ENCODE measurements at places on chromosomes 3 and 15.
A peak's percentile ranks its signal among the peaks of the same experiment; 100 is the strongest.

GRCh38 chr3:106673926-106674569, 703.2 kb upstream of the CCDC54 start:
- no peak for DNase-seq

GRCh38 chr3:177498037-177498857, 301.0 kb upstream of the TBL1XR1 start:
- no peak for DNase-seq

DNA sequence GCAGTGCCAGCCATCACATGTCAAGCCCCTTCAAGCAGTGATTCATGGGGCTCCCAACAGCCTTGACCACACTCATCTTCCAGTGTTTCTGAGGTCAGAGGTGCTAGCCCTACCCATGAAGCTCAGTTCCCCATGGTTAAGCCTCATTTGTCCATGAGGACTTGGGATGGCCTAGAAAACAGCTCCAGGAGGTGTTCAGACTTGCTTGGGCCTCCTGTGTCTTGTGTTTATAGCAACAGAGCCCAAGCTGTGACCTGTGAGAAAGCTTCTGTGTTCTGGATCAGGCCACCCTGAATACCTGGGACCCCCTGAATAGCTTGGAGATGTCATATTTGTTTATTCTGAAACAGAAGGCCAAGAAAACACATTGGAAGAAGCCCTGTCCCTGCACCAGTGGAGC, 36.7 kb downstream of the LARP6 start:
- no peak for DNase-seq

DNA sequence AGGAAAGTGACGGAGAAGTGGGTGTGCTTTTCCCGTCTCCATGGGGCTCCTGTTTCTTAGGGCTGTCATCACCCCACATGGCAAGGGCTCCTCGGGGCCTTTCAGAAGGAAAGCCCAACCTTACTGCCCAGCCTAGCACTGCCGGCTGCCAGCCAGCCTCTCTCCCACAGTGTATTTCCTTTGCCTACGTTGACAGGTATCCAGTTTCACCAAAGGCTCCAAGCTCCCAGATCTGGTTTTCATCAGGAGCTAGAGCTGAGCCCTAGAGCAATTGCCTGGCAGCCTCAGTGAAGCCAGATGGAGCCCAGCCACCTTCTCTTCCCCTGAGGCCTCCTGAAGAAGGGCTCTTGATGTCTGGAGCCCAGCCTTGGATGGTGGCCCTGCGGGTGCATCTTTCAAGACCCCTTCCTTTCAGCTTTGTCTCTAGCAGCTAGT, 20.2 kb downstream of the CRABP1 start:
- no peak for DNase-seq

DNA sequence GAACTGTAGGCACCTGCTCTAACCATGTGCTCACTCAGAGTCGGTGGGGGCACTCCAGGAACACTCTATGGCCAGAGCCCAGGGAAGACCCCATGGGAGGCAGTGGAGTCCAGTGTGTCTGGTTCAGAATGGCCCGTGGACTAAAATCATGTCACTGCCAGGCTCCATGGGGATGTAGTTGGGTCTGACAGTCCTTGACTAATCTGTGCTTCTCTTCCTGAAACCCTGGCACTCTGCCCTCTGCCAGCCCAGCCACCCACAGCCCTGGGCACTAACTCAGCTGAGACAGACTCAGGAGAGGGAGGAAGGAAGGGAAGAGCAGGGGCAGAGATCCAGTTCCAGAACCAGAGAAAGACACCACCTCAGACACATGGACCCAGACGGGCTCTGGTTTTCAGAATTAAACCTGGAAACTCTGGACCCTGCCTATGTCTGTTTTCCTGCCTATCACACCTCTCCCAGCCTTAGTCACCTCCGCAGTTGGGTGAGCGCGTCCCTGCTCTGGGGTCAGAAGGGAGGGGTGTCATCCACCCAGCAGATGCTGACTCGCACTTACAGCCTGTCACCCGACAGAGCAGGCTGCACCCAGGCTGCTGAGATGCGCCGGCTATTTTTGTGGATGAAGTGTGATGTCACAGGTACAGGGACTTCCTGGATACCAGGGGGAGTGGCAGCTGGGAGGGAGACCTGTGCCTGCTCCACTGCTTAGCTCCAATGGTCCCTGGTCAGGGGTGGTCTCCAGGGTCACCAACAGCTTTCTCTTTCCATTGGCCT, 56.8 kb upstream of the INSYN1 start:
- DNase-seq = no peak

DNA sequence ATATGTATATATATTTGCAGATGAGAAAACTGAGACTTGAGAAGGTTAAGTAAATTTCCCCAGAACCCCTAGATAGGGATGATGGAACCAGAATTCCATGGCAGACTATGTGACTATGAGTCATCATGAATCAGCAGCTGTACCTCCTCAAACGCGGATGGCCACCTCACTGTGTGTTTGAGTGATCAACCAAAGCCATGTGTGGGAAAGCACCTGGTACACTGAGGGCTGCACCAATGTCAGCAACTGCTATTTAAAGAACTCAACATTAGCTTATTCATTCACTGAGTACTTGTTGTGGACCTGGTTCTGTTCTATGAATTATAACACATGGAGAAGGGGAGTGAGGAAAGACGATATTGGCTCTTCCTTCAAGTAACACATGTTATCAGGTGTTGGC, 377.0 kb downstream of the GAP43 start:
- no peak for DNase-seq

DNA sequence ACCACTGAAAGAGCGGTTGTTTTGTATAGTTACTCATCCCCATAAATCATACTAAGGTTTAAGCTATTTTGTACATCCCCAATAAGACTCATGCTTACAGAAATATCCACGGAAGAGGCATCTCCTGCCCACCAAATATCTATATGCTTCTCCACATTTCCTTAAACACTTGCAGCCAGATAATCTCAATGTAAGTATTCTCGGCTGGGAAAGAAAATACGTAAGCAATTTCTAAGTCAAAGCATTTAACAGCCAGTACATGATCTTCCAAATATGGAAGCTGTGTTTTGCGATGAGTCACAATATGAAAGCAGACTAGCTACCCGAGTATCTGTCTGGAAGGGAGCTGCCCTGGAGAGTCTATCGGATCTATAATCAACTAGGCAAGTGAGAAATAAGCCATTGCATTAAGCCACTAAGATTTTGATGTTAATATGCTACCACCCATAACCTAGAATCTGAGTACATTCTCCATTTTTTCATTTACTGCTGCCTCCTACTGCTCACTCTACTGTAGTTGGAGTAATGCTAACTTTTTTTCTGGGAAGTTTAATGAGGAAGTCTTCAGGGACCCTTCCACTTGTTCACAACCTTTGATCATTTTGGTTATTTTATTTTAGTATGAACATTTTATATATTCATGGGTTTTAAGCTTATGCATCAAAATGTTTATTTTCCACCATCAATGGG, 26.9 kb upstream of the ZMAT3 start:
- no peak for DNase-seq

DNA sequence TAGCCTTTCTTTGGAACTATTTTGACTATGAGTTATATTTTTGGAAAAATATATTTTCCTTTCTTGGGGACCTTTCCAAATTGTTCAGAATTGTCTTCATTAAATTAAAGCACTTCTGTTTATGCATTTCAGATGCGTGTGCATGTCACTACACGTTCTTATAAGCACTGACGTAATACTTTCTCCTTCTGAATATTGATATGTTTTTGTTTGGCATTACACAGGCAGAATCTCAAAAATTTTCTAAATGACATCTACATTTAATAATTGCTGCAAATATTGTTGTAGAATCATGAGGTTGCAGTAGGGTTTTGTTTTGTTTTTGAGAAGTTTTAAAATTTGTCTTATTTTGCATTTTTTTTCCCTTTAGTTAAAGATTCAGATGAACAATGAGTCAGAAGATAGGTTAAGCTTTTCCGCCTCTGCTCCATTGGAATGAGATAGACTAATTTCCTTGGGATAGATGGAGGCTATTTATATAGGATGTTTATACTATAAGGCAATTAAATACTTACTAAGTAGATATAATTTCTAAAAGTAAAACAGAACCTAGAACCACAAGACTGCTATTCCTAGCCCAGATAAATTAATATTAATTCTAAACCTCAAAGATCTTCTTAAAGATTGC, 110.8 kb downstream of the MBNL1 start:
- no peak for DNase-seq

DNA sequence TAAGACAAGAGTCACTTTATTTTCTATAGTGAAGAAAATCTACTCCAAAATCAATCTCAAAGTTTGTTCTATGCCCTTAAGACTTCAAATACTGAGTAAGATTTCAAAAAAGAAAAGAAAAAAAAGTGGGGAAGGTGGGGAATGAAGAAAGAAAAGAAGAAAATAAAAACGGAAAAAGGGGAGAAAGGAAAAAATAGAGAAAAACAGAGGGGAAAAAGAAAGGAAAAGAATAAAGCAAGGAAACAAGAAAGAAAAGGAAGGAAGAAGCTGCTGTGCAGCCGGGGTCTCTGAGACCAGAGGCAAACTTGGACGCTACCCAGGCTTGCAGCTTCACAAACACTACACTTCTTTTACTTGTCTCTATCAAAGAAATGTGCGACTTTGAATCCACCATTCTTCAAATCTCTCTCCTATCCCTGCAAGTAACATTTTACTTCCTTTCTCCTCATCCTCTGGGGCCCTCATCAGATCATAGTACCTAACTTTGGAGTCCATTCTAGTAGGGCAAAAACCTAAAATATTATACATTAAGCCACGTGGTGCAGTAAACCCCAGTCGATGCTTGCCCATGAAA, 279.8 kb downstream of the FOXP1 start:
- no peak for DNase-seq

DNA sequence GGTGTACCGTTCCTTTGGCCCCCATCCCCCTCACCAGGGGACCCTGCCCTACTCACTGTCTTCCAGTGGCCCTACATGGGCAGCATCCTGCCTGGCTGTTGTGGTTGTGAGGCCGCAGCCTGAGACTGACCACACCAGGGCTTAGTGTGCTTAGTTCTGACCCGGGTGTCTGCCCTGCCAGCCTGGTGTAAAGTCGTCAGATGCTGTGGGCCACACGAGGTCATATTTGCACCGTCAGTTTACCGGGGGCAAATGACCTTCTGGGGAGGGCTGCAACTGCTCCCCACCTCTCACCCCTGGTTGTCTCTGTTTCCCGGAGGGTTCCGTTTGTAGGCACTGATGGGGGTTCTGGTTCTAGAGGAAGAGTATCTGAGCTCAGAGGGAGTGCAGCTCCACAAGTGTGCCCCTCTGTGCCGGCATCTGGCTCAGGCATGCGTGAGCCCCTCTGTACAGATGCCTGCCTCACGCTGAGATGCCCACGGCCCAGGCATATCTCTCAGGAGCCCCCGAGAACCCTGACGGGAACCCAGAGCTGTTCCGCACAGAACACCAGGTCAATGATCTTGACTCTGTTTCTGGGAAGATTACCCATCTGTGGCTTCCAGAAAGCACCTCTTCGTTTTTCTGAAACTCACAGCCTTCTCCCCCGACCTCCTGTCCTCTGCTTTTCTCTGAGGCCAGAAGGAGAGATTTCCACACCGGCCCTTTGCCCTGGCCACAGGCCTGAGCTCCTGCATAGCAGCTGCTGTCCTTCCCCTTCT, 19.2 kb downstream of the KLF13 start:
- no peak for DNase-seq

- DNase-seq = no peak
Observed at GRCh38 chr15:75177360-75178071, 24.2 kb upstream of the C15orf39 start.

DNA sequence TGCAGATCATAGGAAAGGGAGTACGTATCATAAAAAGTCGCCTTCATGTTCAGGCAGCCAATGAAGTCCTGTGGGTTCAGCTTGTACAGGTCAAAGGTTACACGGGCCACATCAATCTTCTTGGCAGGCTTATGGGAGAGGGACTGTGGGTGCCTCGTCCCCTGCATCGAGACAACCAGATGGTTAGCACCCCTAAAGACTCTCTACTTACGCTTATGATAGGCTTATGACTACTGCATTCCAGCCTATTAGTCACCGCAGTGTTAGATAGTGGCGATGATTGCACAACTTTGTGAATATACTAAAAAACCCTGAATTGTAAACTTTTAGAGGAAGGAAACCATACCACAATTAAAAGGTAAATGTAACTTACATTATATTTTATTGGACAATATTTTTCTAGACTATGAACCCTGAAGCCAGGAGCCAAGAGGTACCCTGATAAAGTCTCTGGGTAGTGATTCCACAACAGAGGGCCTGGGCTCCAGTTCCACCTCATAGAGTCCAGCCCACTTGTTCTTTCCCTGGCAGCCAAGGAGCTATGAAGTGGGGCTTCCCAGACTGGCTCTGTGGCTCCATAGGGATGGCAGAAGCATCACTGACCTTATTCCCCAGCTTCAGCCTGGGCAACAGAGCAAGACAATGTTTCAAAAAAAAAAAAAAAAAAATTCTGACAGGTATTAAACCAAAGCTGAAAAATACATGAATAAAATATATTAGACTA, 2.5 kb upstream of the FANCD2 start:
- no peak for DNase-seq

- DNase-seq = no peak
Observed at GRCh38 chr3:4935347-4935746, 43.9 kb upstream of the BHLHE40 start.

- peak; percentile 10 for DNase-seq
Observed at GRCh38 chr3:113485161-113485609, 29.8 kb downstream of the SPICE1 start.

DNA sequence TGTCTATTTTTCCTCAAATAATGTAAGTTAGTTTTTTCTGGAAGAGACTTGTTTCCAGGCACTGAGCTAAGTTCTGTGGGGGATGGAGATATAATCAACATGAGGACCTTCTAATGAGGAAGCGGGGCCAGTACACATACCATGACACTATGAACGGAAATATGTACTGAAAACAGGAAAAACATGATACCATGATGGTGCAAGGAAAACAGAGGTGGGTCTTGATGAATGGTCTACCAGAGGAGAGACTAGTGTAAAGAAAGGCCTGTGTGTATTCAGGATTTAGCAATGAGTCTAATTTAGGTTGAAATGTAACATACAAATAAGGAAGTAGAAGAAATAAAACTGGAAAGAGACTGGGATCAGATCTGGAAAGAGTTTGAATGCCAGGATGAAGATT, 38.9 kb upstream of the TPRG1 start:
- DNase-seq = no peak

- DNase-seq = no peak
Observed at GRCh38 chr3:121126707-121127035, 218.7 kb downstream of the STXBP5L start.

DNA sequence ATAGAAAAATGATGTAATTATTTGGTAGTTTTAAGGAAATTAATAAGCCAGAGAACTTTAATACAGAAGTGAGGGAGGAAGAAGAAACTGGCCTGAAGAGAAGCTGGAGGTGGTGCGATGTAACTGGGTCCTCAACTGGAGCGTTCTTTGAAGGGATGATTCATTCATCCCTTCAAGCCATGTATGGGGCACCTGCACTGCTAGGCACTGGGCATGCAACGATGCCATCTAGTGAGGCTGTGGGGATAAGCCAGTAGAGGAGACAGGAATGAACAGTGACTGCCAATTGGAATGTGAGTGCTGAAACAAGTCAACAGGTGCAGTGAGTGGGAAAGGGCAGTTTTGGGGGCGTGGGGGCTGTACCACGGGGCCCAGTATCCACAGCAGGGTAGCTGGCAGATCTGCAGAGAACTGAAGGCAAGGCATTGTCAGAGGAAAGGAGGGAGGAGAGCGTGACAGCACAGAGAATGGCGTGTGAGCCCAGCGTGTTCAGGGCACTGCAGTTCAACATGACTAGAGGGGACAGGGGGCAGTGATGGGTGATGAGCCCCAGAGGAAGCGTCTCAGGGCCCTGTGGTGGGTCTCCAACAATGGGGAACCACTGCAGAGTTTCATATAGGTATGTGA, 3.8 kb upstream of the KIF23 start:
- DNase-seq = no peak
